Activated T-helper 17 cell treated with anti-CD3 and anti-CD28 coated beads, Interleukin-2, amount 50 U/mL, for 72 hours (primary cell): ENCODE measurements at places on chromosomes 1 and 21. TPM values are rescaled to one million over a fixed set of nuclear protein-coding genes. Genes with fewer than 3 reads are reported as not detected.

DNA sequence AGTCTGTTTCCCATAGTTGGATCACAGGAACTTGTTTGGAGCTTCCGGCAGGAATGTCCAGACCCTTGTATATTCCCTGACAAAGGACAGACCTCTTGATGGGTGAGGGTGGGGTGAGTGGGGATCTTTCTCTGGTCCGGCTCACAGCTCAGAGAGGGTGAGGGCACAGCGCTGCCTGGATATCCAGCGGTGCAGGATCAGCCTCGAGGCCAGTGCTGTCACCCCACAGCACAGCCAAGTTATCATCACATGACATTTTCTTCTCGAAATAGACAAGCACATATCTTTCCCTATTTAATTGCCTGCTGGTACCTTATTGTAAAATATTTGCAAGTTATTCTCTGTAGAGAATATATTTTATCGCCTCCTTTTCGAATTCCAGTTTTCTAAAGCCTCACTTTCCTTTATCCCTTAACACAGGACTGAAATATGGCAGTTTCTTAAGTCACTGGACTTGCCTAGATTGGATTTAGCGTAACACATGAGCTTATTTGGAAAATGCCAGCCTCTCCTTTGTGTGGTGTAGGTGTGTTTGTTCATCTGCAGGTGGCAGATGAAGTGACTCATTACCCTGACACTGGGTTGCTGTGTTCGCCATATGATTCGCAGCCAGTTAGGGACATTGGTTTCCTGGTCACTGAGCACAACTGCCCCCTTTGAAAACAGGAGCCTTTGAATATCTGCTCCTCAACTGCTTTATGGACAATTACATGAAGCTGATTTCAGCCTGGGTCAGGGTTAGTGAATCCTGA lies 21.4 kb downstream of the CLIC6 start:
- no peak for ATAC-seq

DNA sequence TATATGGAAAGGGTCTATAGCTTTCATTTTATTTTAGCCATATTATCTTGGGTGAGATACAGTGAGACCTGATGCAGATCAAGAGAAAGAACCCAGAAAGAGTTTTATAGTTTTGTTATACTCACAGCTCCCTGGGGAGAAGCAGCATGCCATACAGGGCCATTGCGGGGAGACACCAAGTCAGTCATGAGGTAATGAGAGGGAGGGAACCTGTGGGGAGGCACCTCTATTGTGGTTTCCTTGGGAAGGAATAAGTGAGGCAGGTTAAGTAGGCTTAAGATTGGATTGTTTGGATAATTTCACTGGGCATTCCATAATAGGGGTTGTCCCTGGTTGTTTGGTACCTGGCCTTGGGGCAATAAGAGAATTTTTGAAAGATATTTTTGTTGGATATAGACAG lies 19.7 kb downstream of the AXDND1 start:
- no peak for ATAC-seq

The TOR1AIP2 gene
- total RNA-seq: 72.9 TPM

The PTGS2 gene
- 1.1 TPM for total RNA-seq

- ATAC-seq: no peak
These were observed 61.3 kb downstream of the XKR8 start for GRCh38 chr1:28021064-28021463.
